ENCODE measurements at places on chromosomes 3 and 15.

- DNase-seq = no peak
Observed at GRCh38 chr3:170772175-170772574, 97.8 kb downstream of the RPL22L1 start.

- DNase-seq = no peak
Observed at GRCh38 chr3:100970477-100970990, 22.7 kb downstream of the ABI3BP start.

DNA sequence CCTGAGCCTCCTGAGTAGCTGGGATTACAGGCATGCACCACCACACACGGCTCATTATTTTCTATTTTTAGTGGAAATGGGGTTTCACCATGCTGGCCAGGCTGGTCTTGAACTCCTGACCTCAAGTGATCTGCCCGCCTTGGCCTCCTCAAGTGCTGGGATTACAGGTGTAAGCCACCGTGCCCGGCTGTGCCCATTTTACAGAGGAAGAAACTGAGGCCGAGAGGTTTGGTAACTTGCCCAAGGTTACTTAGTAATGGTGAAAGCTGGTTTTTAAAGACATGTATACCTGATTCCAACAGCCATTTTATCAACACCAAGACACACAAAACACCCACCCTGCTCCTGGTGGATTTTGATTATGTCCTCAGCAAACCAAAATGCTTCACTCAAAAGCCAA lies 128.7 kb downstream of the SNRK start:
- DNase-seq = no peak

DNA sequence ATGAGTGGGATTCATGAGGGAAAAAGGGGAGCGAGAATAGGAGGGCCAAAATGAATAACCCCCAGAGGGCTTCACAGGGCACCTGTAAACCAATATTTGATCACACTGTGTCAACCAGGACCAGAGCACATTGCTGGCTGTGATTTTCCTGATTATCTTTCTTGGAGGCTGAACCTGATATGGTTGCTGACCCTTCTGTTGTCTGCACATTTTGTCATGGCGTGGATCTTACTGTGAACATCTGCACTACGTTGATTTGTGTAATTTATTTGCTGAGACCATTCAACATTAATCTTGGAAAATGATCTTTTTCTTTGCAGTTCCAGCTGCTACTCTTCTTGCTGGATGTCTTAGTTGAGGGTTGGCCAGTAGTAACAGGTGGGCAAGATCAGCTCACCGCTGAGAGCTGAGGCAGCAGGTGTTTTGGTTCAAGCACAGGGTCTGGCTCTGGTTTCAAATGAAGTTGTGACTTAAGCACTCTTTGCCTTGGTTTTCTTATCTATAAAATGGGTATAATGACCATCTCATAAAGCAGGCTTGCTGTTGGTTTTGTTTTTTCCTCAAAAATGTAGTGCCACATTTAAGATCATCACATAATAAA lies 61.2 kb downstream of the ARHGEF26 start:
- no peak for DNase-seq

GRCh38 chr3:86830566-86830965 lies 160.4 kb downstream of the VGLL3 start:
- DNase-seq = no peak

DNA sequence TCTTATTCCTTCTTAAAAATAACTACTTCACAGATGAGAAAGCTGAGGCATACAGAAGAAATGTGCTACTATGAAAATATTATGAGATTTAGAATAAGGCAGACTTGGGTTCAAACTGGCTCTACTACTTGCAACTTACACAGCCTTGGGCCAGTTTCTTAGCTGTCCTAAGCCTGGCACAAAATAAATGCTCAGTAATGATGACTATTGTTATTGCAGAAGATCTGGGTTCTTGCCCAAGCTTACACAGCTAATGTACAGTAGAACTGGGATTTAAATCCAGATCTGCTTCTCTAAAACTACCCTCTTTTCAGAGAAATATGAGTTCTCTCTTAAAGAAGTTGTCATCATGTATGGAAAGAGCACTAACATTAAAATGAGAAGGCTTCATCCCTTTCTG lies 228.2 kb upstream of the TPRG1 start:
- no peak for DNase-seq

- no peak for DNase-seq
Observed at GRCh38 chr15:78372880-78373279, 32.7 kb downstream of the CRABP1 start.

- no peak for DNase-seq
Observed at GRCh38 chr3:100525753-100526612, 33.6 kb downstream of the TMEM45A start.

GRCh38 chr15:69604072-69604411 lies 151.4 kb downstream of the RPLP1 start:
- DNase-seq = no peak

DNA sequence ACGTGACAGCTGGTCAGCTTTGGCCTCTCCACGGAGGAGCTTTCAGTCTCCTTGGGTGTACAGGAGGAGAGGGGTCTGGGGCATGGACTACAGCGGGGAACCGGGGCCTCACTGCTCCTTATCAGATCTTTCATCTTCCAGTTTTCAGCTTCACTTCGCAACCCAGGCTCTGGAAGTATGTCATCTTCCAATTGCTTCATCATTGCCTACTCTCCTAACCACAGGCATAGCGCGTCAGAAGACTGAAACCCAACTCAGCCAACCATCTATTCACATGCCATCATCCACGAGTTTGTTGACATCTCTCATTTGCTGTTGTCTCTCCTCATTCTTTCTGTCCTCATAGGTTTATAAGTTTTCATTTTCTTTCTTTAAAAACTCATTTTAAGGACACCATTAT lies 119.5 kb downstream of the MYLK start:
- no peak for DNase-seq

DNA sequence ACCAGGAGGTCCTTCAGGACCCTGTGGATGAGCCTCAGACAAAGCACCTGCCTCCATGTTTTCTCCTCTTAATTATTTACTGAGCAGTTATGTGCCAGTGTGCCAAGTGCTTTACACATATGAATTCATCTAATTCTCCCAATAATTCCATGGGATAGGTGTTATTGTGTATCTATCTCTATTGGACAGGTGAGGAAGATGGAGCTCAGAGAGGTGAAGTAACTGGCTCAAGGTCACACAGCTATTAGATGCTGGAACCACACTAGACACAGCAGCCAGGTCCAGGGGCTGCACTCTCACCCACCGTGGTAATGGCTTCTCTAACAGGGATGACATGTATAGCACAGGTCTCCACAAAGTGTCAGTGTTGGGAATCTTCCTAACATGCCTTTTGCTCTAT lies 70.2 kb downstream of the TLE3 start:
- DNase-seq = no peak

DNA sequence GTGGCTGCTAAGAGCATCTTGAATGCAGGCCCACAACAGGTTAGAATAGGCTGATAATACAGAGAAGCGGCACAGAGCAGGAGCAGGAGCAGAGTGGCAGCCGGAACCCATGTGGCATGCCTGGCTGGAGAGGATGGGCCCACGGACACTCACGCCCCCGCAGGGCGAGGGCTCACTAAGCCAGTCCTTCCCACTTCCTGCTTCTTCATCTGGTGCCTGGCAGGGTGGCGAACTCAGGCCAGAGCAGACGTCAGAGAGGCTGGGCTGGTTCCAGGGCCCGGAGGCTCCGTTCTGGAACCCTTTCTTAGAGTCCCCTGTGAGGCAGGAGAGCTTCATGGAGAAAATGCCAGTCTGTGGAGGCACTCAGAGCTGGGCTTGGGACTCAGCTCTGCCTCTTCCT lies 195.1 kb downstream of the NTRK3 start:
- DNase-seq = no peak

- DNase-seq = no peak
Observed at GRCh38 chr15:30973379-30973778, 18.0 kb downstream of the MTMR10 start.

- DNase-seq = no peak
Observed at GRCh38 chr15:70466895-70467529, 296.3 kb downstream of the UACA start.

GRCh38 chr3:174441588-174442301 lies 417.4 kb upstream of the NAALADL2 start:
- DNase-seq = peak; percentile 15

- DNase-seq = no peak
Observed at GRCh38 chr15:81856634-81857026, 189.2 kb downstream of the MEX3B start.

GRCh38 chr3:42476225-42477125 lies 26.0 kb upstream of the VIPR1 start:
- no peak for DNase-seq

- DNase-seq = no peak
Observed at GRCh38 chr3:43171748-43172147, 65.9 kb upstream of the POMGNT2 start.

DNA sequence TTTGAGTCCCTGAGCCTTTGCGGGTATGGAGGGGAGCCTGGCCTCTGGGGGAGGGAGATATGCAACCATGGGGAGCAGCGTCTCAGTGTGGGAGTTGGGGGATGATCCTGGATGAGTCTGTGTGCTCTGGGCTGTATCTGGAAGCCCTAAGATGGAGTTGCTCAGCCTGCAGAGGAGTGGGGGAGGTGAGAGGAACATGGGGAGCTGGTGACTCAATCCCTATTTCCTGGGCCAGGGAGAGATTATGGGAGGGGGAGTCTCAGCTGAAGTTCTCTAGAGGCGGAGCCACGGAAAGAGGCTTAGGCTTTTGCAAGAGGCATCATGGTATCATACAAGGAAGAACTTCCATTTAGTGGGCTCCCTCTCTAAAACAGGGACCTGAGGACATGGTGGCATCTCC lies 59.5 kb upstream of the TMEM115 start:
- no peak for DNase-seq

GRCh38 chr3:193593668-193594030 lies 641 bp downstream of the OPA1 start:
- DNase-seq = no peak
